Inflammatory macrophage treated with lipopolysaccharide for 1 hour (primary cell): ENCODE measurements at places on chromosomes 6 and 20.

- peak; percentile 71 for DNase-seq
Observed at GRCh38 chr6:73537677-73538076, 16.8 kb upstream of the EEF1A1 start.

- peak; percentile 63 for DNase-seq
Observed at GRCh38 chr6:80165143-80165542, 58.7 kb downstream of the BCKDHB start.

- DNase-seq: no peak
Observed at GRCh38 chr6:15874821-15875220, 212.0 kb upstream of the DTNBP1 start.

DNA sequence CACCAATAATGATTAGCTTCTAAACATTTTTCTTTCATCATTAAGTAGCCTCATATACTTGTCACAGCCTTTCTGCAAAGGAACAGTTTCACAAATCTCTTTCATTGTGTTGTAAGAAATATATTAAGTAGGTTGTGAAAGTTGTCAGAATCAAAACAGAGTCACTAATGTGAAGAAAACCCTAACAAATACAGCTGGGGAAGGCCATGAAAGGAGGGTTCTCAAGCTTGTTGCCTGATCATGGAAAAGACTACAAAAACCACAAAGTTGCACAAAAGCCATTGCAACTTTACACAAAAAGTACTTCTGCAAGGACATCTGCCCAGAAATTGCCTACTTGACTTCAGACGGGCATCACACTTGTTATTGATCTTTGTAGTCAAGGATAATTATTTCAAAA is 216.1 kb downstream of the ALDH8A1 start:
- peak; percentile 100 for DNase-seq

DNA sequence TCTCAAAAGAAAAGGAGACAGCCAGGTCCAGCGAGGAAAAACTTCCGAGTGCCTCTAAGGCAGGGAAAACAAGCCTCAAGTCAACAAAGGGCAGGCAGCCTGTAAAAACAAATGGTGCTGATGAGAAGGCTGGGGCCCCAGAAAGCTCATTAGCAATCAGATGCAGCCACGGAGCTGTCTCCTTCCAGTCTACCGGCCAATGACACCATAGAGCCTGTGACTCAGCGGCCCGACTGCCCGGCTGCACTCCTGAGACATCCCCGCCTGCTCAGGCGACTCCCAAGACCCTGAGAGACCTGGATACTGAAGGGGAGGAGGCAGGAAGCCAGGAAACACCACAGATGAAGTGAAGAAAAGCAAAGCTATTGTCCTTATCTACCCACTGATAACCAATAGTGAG is 120.1 kb upstream of the HDDC2 start:
- no peak for DNase-seq

DNA sequence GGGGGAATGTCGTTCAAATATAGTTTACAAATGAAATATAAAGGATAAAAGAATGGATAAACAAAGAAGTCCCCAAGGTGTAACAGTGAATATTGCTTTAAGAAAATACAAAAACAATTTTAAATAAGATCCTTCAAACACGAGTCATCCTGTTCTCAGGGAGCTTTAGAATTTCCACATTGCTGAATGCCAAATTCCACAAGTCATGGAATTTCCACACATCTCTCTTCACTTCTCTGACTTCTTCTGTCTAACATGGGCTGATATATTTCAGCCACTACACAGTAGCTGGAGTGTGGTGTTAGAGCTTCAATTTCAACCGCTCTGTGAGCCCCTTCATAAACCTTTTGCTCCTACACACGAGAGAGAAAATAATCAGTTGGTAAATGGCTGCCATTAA is 28.0 kb downstream of the IL22RA2 start:
- peak; percentile 82 for DNase-seq
